ENCODE measurements at places on chromosomes 13 and 19. TPM values are rescaled to one million over a fixed set of nuclear protein-coding genes. Genes with fewer than 3 reads are reported as not detected.

DNA sequence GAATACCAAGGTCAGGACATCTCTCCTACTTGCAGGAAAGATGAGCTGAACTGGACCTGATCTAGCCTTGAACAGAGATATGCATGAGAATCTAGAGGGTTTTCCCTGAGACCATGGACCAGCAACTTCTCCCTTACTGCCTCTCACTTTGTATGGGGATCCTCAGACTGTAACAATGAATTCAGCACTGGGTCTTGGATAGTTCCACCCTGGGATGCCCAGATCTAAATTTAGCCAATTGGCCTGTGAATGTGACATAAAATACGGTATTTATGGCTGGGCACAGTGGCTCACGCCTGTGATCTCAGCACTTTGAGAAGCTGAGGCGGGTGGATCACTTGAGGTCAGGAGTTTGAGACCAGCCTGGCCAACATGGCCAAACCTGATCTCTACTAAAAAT, 15.3 kb upstream of the LILRA2 start:
- DNase-seq: no peak

DNA sequence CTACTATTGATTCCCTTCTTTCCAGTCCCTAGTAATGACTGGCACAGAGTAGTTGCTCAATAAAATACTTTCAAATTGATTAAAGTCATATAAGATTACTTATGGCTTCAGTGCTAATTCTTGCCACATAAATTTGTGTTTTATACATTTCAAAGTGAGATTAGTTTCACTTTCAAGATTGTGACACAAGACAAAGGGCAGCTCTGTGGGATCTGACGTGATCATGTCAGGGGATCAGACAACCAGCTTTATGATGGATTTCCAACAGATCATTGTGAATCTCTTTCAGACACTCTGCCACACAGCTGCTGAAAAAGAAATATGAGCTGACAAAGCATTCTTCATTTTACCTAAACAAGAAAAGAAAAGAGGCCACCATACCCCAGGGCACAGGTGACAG, 73.4 kb upstream of the POMP start:
- DNase-seq: no peak

SIGLEC5 gene
- 0.01 TPM for polyA plus RNA-seq

CERS4 gene
- polyA plus RNA-seq: 19.5 TPM

EID2 gene
- 14.7 TPM for polyA plus RNA-seq

DNA sequence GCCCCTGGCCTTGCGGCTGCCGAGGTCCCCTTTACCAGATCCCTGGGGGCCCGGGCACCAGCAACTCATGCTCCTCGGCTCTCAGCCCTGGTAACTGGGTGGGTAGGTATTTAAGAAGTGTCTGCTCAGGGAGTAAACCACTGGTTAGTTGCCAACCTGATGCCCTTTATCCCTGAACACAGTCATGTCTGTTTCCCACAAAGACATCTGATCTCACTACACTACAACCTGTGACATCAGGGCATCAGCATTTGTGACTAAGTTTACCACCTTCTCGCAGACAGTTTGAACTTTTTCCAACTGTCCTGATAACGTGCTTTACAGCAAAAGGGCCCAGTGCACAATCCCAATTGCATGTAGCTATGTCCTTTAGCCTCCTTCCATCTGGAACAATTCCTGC, 22.0 kb downstream of the GGACT start:
- no peak for DNase-seq

- DNase-seq: no peak
Measured at GRCh38 chr13:75725736-75726135, 89.6 kb downstream of the LMO7 start.

GRCh38 chr13:106916329-106916976, 348.5 kb upstream of the ARGLU1 start:
- DNase-seq: no peak

ZNF723 gene
- polyA plus RNA-seq: not detected

Measured in heart right ventricle (tissue), 16 donors.